Hematopoietic multipotent progenitor cell treated with erythropoietin and hydrocortisone succinate and interleukin-3 and kit ligand, for 6 days (in vitro differentiated cells): ENCODE measurements at places on chromosomes 1 and 21.

DNA sequence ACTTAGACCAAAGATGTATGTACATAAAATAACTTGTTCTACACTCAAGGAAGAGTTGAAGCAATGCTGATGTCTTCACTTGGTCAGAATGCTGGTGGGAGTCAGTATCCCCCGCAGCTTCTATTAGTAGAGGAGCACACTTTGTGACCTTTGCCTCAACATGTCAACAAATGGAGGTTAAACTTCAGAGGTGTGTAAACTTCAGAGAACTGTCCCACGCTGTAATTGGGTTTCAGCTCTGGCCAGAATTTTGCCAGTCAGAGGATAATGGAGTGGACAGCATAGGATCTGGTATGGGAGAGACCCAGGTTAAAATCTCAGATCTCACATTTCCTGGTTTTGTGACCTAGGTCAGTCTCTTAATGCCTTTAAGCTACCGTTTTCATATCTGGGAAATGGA lies 107.6 kb upstream of the ZNF644 start:
- DNase-seq, result no peak

DNA sequence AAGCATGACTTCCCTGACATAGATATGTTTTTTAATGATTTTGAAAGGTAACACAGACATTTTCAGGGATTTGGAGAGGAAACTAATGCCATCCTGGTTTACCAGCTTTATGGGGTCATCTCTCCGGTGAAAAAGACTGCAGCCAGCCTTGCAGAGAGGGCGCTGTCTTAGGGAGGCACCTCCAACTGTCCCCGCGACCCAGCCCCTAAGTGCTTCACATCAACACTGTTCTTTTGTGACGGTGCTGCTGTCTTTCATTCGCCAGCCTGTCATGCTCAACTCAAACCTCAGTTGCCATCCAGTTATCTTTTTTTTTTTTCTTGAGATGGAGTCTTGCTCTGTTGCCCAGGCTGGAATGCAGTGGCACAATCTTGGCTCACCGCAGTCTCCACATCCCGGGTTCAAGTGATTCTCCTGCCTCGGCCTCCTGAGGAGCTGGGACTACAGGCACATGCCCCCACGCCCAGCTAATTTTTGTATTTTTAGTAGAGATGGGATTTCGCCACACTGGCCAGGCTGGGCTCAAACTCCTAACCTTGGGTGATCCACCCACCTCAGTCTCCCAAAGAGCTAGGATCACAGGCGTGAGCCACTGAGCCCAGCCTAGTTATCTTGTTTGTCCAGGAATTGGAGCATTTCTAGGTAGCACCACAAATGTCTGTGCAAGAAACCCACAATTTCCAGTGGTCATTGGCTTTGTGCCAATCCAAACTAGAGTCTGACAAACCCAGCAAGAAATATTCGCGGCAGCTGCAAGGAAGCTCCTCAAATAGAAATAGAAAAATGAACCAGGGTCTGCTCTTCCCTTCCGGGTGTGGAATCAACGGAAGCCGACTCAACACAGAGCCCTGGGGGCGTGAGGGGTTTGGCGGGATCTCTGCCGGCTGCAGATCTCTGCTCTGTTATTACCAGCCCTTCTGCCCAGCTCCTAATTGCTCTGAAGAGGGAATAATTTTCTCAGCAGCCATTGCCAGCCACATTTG lies 24.2 kb downstream of the PDE9A start:
- DNase-seq, result peak; percentile 87

DNA sequence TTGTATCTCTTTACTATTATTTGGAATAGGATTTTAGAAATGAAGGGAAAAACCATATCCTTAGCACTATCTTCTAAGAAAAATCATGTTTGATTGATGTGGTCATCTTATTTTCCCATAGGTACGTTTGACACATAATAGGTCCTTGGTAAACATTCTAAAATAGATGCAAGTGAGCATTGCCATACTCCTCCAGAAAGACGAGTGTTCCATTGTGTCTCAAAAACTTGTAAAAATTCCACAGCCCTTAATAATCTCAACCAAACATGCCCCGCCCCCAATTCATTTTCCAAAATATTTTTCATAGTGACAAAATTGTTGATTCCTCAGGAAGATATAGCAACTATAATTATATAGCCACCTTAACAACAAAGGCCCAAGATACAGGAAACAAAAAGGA lies 113.4 kb downstream of the CD247 start:
- no peak for DNase-seq

DNA sequence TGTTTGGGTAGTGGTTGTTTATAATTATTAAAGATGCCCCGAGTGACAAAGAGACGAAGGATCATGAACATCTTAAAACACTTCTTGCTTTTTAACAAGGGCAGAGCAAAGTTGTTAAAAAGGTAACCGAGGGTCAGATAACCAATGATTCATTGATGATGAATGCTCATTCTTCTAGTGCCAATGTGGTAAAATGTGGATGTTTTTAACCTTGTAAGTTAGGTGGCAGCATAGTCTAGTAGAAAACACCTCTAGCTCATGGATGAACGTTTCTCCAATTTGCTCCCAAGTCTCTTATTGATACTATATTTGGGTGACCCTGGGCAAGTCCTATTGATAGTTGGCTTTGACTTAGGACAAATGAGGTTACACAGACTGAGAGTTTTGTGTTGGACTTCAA lies 167.9 kb downstream of the KIF26B start:
- no peak for DNase-seq

GRCh38 chr1:21620496-21620895 lies 48.7 kb downstream of the RAP1GAP start:
- DNase-seq, result no peak

GRCh38 chr1:68963353-68963752 lies 466.5 kb upstream of the DEPDC1 start:
- DNase-seq, result no peak

- no peak for DNase-seq
Observed at GRCh38 chr1:112529301-112529700, 20.5 kb downstream of the WNT2B start.

DNA sequence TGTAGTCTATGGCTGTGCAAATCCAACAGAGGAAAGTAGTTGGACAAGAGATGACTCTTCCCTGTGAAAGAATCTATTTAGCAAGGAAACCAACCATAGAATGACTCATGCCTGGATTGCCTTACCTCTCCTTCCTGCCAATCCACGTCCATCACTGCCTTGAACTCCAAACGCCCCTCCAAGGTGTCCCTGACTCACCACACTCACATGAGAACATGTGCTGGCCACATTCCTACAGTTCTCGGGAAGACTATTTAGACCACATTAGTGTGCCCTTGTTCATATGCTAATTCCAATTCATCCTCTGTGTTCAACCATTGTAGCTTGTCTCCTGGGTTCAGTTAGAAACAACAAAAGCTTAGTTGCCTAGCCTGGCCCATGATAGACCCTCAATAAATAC lies 157.3 kb downstream of the SLC30A10 start:
- no peak for DNase-seq

DNA sequence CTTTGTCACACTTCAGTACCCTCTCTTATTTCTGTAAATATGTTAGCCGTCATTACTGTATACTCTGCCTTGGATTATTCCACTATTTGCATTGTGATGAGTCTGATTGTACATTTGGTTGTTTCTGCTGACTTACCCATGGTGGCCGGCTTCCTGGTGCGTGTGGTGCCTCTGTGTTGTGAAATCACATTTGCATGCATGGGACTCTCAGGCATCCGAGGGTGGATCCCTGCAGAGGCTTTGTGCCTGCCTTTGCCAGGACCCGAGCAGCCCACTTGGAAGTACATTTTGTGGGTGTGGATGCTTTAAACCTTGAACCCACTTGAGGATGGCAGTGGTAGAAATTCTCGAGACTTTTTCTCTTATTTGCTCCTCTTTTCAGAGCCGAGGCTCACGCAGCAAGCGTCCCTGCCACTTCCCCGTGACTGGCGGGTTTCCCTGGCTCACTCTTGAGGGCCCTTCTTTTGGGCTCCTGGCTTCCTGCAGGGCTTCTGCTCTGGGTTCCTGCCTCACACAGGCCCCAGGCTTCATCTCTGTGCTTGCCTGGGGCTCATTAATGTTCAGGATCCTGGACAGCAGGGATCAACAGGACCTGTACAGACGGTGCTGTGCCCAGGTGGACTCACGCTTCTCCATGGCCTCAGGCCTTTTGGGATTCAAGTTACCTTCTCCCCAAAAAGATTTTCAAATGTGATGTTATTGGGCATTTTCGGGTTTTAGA lies 36.6 kb downstream of the POFUT2 start:
- no peak for DNase-seq

- DNase-seq, result no peak
Observed at GRCh38 chr1:159841749-159842148, 15.1 kb downstream of the SLAMF8 start.

DNA sequence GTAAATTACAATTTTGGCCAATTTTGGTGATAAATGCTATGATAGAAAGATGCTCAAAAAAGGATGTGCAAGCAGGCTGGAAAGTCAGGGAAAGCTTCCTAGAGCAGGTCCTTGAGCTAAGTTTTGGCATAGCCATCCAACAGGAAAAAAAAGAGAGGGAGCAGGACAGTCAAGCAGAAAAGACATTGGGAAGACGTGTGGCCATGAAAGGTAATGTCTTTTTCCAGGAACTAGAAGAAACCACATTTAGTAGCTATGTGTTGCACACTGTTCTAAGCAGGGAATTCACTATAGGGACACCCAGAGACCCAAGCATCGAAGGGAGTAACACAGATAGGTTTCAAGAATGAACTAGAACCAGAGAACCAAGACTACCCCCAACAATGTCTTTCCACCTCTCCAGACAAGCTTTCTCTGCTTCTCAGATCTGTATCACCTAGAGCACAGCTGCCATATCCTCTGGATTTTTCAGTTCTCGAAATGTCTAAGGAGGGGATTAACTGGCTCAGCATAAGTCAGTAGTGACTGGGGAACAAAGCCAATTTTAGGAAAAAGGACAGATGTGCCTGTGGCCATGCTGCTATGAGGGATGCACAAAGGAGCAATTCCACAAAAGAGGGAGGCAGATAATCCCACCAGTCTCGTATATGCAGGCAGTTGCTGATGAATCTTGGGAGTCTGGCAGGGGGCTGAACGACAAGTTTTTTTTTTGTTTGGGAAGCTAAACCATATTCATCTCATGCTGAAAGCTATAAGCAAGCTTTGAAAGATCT lies 97.1 kb upstream of the DAB1 start:
- DNase-seq, result no peak

DNA sequence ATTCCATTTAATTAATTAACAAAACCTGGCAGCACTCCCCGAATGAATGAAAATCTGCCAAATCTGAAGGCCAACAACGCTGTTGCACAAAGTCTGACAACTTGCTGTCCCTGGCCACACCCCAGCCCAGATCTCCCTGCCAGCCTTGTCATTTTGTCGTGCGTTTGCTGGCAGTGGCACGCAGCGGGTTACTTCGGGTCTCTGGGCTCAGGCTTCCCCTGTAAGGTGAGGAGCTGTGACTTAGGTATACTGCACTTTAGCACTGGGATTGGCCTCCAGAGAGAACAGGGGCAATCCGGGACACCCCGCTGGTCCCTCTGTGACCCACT lies 34.3 kb upstream of the SIM2 start:
- DNase-seq, result no peak

- DNase-seq, result peak; percentile 51
Observed at GRCh38 chr1:207752456-207752998, 673 bp downstream of the CD46 start.

DNA sequence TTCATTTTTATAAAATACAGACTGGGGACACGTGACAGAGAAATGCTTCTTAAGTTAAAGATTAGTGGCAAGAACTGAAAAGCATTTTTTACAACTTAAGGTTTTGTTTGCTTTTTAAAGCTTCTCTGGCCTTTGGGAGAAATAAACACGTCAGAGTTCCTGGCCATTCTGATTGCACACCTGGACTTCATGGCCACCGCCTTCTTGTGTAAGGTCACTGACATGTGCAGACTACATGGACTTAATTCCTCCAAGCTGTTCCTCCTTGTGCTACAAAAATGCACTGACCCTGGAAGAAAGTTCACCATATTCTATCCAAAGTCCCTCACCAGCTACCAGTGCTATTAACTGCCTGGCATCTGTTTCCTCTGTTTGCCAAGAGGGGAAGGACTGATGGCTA lies 56.1 kb downstream of the GADD45A start:
- no peak for DNase-seq

DNA sequence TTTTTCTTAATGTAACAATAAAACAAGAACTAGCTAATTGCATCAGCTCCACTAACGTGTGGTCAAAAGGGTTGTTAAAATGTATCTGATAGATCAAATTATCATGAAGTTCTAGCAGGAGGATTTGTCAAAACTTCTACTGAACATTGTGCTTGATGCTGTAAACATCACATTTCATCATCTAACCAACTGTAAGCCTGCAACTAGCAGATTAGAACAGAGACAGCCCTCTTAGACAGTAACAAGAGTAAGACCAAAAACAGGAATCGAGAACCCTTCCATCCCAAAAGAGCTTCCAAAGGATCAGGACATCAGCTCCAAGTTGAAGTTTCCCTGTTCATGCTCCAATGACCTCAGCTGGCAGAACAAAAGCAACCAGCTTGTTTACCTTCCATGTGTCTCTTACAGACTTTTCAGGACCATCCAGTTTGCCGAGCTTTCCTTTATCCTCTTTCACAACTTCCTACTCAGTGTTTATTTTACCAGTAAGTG lies 44.6 kb downstream of the NIBAN1 start:
- DNase-seq, result peak; percentile 67

DNA sequence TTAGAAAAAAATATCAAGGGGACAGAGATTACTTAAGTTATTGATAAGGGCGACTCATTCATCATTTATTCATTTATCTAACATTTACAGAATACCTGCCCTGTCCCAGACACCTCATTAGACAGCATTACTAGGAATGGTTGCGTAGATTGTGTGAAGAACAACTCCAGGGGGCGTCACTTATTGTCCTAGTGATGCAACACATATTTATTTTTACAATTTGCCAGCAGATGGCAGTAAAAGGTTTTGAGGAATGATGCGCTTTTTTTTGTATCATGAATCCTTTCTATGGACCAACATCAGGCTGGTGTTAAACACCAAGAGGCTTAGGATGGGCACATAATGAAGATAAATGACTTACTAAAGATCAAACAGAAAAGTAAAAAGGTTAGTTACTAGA lies 5.5 kb downstream of the NCAM2 start:
- peak; percentile 66 for DNase-seq
